ENCODE measurements at places on chromosomes 1 and 21.

DNA sequence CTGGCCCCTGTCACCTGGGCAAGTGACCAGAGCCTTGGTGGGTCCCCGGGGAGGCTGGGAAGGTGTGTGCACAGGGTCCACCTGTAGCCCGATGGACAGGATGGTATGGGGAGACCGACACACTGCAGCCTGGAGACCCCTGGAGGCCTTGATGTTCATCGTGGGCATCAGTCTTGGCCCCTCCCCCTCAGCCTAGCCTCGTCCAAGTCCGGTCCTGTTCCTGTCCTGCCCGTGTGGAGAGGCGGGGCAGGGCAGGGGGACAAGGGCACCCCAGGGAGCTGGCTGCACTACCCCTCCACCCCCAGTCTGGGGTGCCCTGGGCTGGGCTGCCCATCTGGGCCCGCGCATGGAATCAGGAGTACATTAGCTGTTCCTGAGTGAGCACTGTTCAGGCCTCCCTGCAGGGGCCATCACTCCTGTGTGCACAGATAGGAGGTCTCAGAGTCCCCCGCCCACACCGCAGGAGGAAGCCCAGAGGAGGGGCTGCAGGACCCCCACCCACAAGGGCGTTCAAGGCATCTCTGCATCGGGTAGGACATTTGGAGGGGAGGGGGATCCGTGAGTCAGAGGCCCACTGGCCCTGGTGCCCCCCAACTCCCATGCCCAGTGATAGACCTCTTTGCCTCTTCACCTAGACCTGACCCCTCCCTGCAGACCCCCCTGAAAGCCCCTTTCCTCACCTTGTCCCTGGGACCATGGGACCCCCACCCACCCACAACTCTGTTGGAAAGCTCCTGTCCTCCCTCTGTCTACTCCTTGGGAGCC is 63.2 kb downstream of the WNT9A start:
- no peak for DNase-seq

- no peak for DNase-seq
Measured at GRCh38 chr1:93917302-93917701, 8.1 kb upstream of the GCLM start.

DNA sequence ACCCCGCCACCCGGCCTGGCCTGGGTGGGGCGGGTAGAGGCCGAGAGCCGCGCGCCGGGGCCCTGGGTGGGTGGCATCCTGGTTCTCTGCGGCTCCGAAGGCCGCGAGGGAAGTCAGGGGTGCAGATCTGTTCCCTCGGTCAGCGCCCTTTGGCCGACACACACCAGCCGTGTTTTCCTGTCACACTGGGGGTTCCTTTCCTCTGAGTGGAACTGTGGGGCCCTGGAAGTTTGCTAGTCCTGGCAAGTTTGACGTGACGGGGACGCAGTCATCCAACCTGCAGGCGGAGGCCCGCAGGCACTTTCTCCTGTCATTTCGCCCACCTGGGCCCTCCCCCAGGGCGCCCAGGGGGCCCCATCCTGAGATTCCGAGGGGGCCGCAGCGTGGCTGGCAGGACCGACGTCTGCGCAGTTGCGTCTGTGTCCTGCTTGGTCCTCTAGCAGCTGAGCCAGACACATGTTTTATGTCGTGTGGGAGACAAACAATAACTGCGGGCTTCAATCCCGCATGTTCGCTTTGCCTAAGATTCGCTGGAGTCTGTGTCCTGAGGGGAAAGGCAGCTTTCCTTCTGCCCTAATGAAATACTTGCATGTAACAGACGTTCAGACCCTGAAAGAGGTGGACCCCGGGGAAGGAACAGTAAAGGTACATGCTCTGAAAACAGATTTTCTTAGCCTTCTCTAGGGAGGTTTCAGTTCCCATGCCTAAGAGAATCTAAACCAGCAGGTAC is 1.5 kb downstream of the FAM163A start:
- no peak for DNase-seq

- DNase-seq, result no peak
Measured at GRCh38 chr1:207983044-207983635, 72.2 kb upstream of the CD34 start.

- no peak for DNase-seq
Measured at GRCh38 chr1:65054481-65054880, 88.1 kb upstream of the JAK1 start.

DNA sequence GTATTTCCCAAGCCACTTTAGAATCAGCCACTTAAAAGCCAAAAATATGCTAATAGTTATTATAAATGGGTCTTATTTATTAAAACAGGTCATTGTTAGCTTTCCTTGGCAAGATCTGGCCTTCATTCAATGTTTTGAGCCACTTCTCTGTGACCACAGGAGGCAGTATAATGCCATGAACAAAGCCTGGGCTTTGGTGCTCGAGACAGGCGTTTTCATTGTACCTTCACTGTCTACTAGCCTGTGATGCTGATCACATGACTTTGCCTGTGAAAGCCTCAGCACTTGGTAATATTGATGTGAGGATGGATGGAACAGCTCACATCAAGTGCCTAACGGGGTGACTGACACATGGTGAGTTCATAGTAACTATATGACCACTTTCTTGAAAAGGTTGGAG is 217.0 kb downstream of the RWDD3 start:
- DNase-seq, result no peak

- DNase-seq, result peak; percentile 53
Measured at GRCh38 chr21:38219049-38219628, 37.7 kb upstream of the KCNJ15 start.

DNA sequence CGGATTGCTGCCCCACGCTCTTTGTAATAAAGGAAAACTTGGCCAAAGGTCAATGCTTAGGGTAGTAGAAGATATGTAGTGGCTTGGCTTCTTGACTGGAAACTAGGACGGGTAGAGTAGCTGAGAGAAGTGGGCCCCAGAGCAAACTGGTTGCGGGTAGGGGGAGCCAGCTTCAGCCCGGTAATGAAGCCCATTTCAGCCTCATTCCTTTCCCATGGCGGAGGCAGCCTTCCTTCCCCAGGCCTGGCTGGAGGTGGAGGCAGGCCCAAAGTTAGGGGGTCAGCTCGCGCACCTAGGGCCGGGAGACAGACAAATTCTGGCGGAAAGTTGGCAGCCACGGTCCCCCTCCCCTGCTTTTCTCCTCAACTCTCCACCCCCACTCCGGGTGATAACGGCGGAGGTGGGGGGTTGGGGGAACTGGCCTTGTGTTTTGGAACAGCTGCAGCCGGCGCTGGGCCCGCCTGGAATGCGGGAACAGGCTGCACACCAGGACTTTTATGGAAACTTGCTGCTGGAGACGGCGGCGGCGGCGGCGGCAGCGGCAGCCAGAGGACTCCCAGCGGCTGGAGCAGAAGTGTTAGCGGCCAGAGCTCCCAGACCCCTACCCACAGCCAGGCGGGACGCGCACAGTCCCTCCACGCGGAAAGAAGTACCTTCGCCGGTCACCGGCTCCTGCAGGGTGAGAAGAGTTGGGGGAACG is at the start of gene NEXN:
Gene NEXN (plus strand): TSS at position 544 of the 700 bp plus-strand sequence. CDS start 27,483 bp downstream, outside the sequence.
- peak; percentile 66 for DNase-seq

DNA sequence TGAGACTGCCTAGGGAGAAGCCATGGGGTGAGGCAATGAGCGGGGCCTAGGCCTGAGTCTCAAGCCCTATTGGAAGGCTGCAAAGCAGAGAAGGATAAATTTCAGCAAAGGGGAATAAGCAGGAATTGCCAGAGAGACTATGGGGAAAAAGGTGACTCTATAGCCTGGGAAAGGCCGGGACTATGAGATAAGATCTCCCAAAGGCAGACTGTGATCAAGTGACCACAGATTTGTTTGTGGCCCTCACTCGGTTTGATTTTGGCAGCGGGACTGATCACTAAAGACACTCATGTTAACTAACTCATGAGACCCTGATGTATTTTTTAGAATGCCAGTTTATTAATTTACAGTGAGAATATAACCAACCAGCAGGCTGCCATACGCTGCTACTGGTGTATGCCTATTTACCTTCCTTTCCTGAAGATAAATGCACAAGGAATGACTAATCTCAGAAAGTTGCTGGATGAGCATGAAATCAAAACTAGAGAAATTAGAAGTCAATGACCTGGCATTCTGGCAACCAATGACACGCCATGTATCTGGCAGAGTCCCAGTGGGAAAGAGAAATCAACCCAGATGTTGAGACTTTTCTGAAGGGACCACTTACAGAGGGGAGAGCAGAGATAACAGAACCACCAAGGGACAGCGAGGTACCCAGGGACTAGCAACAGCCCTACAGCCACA is 4.3 kb downstream of the HSF2BP start:
- DNase-seq, result no peak

- no peak for DNase-seq
Measured at GRCh38 chr1:170354246-170354645, 177.7 kb upstream of the GORAB start.

DNA sequence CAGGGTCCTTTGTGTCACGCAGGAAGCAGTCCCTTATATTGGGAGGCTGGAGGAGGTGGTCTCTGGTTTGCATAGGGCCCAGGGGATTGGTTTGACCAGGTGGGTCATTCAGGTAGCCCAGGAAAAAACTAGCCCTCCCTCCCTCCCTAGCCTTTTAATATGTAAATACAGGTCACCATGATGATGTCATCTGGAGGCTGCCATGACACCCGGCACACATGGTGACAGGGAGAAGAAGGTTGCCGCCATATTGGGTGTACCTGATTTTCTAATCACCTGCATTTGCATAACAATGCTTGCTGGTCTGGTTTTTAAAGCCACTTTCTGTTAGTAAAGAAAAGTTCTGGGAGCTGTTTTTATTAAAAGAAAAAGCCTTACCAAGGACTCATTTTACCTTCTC is 791.0 kb upstream of the ADGRL4 start:
- DNase-seq, result no peak

DNA sequence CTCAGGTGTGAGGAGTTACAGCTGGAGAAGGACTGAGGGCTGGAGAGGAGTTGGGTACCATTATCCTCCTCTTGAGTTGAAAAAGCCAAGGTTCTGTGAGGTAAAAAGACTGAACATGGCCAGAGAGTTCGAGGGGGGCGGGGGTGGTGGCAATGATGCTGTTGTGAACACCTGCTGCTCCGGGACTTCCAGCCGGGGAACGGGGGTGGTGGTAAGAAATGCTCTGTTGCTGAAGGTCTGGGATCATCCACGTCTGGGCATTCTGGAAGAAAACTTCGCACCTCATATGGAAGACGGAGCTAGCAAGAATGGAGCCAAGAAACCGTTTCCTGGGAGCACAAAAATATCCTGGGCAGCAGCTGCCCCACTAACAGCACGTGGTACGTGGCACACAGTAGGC is 20.1 kb upstream of the ALPL start:
- DNase-seq, result no peak

DNA sequence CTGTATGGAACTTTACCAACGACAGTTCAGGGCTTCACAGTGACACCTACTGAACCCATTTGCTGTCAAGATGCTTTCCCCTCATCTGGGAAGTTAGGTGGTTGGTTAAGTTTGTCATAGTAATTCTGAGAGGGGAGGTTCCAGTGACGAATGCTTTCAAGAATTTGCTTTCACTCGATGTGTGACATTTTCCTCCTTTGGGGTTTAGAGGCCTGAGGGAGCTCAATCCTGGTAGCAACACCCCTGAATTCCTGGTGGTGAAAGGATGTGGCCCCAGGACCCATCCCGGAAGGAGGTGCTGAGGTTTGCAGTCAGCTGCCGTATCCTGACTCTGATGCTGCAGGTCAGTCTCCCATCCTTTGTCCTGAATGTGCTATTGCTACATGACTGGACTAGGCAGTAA is 2.8 kb downstream of the PIGV start:
- DNase-seq, result no peak

GRCh38 chr1:112247036-112247597 is 148.9 kb upstream of the CTTNBP2NL start:
- no peak for DNase-seq

DNA sequence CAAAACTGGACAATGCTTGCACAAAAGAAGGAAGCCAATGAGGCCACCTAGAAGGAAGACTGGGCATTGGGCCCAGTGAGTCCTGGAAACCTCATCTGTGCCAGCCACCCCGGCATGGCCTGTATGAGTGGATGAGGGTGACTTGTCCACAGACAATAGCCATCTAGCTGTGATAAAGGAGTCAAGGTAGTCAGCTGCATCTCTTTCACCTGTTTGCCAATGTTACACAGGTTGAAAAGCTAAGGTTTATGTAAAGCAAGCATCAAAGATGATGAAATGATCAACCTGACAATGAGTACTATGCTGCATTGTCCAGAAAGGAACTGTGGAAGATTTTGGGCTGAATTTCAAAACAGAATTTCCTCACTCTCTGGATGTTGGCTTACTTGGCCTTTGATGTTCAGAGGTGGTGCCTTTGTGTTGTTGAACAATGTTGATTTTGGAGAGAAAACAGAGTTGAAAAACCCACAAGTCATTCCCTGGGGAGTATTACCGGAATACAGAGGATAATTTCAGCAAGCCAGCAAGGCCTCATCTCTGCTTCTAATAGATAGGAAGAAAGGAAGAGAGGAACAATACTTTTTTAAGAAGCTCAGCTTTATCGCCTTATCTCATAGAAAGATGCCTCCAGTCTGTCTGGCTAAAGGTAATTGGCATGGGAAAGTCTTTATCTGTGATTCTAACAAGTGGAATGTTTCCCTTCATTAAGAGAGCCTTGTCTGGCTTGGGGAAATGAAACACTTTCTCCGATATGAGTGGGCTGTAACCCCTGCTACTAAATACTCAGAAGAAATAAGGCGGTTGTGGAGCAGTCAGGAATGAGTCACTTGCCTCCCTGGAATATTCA is 11.4 kb upstream of the SELE start:
- DNase-seq, result no peak

DNA sequence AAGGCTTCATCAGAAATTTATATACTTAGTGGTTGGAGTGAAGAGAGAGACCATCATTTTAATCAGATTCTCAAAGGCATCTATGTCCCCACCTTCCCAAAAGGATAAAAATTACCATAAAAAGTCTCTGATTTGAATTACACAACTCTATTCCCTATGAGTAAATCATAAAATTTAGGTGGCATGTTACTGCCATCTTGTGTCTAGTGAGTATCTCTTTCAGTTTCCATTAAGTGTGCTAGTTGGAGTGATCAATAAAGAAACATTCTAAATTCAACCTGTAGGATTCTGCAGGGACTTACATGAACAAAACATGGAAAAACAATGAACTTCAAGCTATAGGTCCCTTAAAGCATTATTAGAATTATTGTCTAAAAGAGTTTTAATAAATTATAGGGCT is 655.4 kb downstream of the LTN1 start:
- peak; percentile 53 for DNase-seq

GRCh38 chr1:225771661-225772322 is 5.8 kb upstream of the SRP9 start:
- DNase-seq, result no peak

DNA sequence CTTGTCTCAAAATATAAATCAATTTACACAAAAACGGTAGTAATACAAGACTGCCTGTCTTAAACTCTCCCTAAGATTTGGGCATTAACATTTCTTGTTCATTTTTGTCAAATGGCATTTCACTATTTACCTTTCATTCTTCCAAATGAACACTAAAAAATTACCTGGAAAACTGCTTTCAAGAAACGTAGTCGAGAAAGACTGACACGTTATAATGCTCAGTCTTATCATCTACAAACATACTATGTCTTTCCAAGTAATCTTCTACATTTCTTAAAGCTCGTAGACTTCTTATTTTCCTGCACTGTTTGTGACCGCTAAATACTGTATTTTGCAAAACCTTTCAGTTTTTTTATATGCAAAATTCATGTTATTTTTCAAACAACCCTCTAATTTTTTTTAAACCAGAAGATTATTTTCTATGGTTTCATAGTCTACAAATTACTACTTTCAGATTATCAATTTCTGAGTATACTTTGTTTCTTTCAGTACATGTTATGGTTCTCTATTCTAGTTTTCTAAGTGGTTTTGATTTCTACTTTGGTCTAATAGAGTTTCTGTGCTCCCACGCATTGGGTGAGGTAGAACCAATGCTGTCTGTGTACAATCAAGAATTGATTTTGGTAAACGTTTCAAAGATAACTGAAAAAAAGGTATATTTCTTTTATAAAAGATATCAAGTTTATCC is 336.4 kb downstream of the SMYD3 start:
- no peak for DNase-seq
